ENCODE measurements at places on chromosomes 2 and 18.

DNA sequence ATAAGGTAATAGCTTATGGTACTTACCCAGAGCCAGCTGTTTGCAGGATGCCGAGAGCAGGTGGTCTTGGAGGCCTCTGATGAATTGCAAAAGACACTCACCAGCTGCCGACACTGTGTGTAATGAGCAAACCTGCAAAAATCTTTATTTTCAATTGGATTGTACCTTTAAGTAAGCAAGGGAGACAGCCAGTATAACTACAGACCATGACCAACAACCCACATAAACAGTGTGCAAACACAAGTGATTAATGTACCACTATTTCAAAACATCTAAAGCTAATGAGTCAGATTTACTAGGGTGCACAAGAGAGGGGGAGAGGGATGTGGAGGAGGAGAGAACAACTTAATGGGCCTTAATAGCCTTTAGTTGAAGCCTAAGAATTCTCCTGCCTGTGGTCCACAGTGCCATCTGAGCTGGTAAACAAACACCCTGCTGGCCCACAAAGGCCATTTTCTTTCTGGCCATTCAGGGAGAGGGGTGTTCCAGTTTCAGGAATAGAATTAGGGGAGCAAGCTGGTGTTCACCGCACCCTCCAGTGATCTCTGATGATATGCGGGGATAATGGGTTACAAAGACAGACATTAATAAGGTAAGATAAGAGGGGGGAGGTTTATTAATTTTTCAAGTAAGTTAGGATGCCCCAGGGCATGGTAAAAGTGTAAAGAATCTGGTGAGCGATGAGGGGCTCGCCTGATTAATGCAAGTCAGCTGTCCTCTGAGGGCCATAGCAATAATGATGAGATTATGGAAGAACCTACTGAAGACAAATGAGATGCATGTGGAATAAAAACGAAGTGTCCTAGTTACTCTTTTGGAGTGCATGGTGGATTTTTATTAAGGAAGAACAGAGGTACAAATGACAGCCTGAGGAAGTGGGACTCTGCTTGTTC, 196.4 kb downstream of the HRH4 start:
- no peak for DNase-seq

DNA sequence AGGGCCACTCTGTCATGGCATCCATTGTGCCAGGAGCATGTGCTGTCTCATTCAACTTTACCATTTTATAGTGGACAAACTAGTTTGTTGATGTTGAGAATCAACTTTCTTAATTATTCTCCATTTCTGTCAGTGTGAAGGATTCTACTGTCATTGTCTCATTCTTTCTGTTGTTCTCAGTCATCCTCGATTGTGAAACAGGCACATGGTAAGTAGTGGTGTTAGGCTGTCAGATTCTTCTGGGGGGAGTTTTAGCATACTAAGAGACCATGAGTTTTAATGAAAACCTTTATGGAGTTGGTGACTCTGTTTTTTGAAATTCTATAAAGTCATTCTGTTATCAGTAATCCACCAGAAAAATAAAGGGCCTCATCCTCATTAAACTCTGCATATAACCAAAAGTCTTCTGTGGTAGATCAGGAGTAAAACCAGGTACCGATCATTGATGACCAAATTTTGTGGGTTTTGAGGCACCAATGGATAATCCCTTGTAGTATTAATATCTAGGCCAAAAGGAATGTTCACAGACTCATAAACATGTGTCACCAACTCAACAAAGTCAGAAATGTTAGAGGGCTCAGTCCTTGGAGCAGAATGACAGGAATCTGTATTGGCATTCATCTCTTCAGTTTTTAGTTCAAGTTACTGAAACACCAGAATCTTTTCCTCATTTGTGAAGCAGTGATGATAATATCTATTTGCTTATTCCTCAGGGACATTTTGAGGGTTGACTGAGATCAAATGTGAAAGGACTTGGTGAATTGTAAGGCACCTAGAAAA, 73.2 kb downstream of the CERS6 start:
- DNase-seq: no peak

- DNase-seq: no peak
Observed at GRCh38 chr2:65277118-65277517, 49.5 kb downstream of the ACTR2 start.

GRCh38 chr2:24909555-24910177, 10.4 kb downstream of the ADCY3 start:
- no peak for DNase-seq

DNA sequence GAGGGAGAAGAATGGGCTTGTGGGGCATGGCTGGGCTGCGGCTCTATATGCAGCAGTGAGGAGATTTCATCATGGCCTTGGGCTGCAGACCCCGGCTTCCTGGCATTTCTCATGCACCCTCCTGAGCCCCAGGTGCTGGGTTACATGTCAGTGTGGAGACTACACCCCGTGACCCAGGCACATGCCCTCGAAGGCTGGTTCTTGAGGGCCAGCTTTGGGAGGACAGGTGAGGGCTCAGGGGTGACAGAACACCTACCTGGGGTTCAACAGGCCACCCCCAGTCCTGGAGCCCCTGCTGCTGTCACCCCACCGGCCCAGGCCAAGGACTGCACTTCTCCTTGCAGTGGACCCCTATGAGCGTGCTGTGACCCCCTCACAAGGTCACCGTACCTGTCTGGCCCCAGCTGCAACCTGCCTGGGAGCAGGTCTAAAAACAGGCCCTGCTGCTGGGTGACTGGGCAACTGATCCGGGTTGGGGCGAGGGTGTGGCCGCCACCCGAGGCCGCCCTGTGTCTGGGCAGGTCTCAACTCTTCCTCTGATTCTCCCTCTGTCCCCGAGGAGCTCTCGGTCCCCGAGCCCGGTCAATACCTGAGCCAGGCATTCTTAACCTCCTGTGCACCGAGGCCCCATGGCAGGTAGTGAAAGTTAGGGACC, 94.8 kb upstream of the OTOS start:
- DNase-seq: no peak

DNA sequence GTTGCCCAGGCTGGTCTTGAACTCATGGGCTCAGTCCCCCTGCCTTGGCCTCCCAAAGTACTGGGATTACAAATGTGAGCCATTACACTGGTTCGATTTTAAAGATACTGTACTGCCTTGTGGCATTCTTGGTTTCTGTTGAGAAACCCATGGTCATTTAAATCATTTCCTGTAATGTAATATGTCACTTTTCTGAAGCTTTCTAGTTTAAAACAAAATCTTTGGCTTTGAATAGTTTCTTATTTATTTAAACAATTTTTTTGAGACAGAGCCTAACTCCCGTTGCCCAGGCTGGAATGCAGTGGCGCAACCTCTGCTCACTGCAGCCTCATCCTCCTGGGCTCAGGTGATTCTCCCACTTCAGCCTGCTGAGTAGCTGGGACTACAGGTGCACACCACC, 8.9 kb downstream of the ZNF512 start:
- peak; percentile 16 for DNase-seq

DNA sequence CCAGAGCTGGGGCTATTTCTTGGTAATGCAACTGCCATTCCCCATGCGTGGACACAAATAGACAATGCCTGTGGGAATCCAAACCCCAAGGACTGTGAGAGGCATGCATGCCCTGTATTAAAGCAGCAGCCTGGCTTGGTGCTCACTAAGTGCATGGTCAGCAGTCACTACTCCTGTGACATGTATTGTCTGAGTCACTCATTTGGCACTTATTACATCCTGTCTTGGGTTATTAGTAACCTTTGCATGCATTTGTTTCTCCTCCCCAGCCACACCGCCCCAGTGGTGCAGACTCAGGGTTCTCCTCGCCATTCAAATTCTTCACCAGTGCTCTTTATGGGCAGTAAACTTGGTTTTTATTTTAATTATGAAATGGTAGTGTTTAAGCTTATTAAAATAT, 30.2 kb downstream of the PRKCE start:
- no peak for DNase-seq

GRCh38 chr2:7180638-7181370, 263.6 kb downstream of the RNF144A start:
- DNase-seq: no peak

All from Kasumi-1 (cell line).